ENCODE measurements at places on chromosomes 3 and 15.

DNA sequence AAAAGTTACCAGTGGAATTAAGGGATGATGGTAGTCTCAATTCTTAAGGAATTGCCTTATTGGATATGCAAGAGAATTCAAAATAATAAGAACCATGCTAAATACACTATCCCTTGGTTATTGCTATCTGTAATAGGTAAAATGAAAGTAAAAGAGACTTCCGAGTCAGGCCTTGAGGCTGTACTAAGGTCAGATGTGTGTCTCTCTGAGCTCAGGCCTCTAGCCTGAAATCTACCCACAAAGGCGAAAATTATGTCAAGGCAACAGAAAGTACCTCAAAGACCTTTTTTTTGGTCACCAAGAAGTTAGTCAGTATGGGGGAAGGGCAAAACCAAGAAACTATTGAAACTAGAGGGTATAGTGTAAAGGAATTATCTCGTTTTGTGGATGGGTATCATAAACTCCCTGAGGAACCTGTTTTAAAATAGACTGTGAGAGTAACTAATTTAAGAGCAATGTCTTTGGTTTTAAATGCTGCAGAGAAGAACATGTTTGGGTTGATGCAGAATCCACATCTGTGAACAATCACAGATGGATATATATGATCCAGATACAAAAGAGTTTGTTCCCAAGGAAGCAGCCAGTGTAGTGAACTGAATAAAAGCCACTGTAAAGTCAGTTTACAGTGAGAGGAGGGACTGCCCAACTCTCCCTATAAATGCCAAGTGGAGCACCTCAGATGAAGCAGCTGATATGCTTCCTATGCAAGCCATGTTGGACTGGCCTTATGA lies 382.3 kb upstream of the SEMA6D start:
- DNase-seq, result no peak

GRCh38 chr3:149466192-149466591 lies 8.3 kb upstream of the TM4SF4 start:
- DNase-seq, result no peak

DNA sequence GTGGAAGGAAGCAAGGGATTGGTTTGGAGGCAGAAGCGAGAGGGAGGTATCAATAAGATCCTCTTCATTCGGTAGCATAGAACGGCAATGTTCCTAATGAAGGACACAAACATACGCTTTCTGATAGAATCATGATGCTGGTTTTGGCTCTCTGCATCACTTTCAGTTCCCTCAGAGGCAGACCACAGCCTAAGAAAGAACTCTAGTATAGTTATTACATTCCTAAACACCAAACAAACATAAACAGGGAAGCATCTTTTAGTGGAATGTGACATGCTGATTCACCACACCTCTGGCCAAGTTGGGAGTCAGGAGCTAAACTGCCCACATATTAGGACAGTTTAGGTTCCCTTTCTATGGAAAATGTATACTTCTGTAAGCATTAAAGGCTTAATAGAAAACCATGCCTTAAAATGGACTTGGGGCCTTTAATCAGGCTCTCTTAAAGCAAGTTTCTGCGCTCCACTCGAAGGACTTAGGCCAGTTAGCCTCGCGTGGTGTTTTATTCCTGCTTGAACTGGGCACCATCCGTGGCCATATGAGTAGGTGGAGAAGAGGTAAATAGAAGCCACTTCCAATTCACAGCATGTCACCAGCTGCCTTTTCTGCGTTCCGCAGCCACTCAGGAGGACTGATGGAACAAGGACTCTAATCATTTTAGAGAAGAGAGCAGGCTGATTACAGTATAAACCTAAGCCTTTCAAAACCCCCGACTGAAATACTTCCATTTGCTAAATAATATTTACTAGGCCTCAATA lies 53.7 kb downstream of the CD47 start:
- no peak for DNase-seq

- peak; percentile 16 for DNase-seq
Observed at GRCh38 chr3:178086144-178086825, 450.0 kb upstream of the KCNMB2 start.

DNA sequence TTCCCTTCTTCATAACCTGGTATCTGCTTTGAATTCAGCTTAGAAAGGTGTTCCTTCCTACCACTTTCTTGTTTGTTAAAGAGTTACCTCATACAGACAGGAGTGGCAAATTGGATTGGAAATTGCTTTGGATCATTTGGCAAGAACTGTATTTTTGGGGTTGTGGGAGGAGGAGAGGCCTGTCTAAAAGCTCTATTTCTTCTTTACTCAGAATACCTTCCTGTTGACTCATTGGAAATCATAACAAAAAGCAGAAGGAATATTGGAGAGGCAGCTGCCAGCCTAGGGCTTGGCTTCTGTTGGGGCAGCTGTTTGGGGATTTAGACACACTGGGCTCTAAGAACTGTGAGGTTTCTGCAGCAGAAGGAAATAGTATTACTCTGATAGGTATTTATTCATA lies 14.2 kb downstream of the IQGAP1 start:
- peak; percentile 70 for DNase-seq

- no peak for DNase-seq
Observed at GRCh38 chr3:133697960-133698359, 36.2 kb upstream of the TOPBP1 start.

DNA sequence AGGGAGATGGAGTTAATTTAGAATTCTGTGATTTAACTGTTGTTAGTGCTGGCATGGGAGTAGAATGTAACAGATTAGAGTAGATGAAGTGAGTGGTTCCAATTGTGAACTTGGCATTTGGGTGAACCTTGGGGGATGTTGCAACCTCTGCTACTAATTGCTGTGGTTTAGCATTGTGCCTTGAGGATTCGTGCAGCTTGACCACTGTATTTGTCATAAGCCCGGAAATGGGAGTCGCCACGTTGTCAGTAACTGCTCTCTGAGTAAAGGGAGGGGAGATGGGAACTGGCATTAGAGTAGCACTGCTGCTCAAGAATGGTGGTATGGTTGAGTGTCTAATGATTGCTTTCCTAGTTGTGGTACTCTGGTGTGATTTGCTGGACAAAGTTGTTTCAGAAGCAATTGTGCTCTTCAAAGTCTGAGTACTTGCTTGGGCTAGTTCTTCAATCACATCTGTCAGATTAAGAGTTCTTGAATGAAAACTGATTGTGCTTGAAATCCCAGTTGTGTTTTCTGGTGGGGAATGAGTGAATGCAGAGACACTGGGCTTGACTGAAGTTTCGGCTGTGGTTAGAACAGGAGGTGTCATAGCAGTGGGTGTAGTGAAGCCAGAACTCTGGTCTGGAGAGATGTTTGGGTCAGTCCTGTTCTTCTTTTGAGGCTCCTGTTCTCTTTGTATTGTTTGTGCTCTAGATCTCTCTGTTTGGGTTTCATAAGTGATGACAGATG lies 15.4 kb downstream of the IGSF10 start:
- DNase-seq, result no peak

DNA sequence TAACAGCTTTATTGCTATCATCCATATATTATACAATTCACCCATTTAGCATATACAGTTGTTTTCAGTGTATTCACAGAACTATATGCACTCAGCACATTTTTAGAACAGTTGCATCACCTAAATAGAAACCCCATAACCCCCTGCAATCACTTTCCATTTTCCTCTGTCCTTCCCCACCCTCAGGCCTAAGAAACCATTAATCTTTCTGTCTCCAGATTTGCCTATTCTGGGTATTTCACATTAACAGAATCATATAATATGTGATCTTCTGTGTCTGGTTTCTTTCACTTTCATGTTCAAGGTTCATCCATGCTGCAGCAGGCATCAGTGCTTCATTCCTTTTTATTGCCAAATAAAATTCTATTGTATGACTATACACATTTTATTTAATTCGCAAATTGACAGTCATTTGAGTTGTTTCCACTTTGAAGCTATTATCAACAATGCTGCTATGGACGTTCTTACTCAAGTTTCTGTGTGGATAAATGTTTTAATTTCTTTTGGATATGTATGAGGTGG lies 39.8 kb downstream of the ADAMTS17 start:
- no peak for DNase-seq

- no peak for DNase-seq
Observed at GRCh38 chr15:41983221-41983620, 10.9 kb upstream of the EHD4 start.

- no peak for DNase-seq
Observed at GRCh38 chr3:126961191-126961790, 21.6 kb upstream of the PLXNA1 start.

DNA sequence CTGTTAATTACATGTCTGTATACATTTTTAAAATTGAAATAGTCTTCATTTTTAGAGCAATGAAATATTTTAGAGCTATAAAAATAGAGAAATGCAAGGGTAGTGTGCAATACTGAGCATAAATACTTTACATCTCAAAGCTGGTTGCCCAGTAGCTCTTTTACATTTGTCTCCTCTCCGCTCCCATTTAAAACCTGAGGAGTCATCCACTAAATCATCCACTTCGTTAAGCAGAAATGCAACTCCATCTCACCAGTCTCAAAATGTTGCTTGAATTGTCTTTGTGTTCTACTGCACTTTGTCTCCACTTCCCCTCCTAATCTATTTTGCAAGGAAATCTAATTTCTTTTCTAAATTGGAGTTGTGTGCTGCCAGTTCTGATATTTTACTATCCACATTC lies 563.6 kb downstream of the VGLL3 start:
- no peak for DNase-seq

GRCh38 chr3:156448300-156448699 lies 106.6 kb downstream of the SSR3 start:
- DNase-seq, result peak; percentile 66

GRCh38 chr15:47095833-47096232 lies 621.5 kb upstream of the SEMA6D start:
- DNase-seq, result no peak

GRCh38 chr15:63439536-63440264 lies 58.1 kb upstream of the CA12 start:
- no peak for DNase-seq

- peak; percentile 39 for DNase-seq
Observed at GRCh38 chr3:10983219-10983916, 9.2 kb upstream of the SLC6A1 start.

DNA sequence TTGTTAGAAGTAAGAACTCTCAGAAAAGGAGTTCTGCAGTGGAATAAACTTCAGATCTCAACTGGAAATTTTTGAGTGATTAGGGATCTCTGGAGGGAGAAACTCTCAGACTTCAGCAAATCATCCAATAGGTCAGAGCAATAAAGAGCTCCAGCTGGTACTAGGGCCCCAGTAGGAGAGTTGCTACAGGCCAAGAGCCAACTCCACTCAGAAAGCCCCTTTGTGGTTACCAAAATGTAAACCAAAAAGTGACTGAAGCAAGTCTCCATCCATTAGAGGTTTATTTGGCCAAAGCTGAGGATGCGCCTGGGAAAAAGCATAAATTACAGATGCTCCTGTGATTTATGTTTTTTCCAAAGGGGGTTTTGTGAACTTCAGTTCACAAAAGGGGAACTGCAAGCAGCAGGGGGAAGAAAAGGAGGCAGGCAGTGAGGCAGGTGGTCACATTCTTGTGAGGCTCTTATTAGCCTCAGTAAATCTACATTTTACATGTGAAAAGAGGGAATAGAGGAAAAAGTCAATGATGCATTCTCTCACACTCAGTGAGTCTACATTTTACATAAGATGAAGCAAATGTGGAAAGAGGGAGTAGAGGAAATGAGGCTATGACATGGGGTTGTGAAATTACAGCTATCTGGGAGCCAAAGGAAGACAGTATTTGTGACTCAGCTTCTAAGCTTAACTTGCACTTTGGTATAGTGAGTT lies 92.4 kb upstream of the DAZL start:
- peak; percentile 63 for DNase-seq

DNA sequence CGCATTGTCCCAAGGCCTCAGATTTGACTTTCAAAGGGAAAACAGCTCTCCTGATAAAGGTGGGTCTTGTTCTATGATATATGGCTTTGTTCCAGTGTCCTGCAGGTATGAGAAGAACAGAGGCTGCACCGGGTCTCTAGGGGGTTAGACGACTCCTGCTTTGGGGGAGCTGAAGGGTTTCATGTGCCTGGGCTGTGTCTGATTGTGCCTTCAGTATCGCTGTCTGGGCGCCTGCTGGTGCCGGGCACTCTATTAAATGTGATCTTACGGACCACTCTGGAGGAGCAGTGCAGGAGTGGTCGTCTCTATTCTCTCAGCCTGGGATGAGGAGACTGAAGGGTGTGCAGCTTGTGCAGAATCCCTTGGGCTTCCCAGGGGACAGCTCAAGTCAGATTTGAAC lies 16.0 kb downstream of the PAQR5 start:
- DNase-seq, result no peak

- peak; percentile 63 for DNase-seq
Observed at GRCh38 chr15:71752604-71753289, 57.6 kb upstream of the NR2E3 start.

- no peak for DNase-seq
Observed at GRCh38 chr3:187995667-187996066, 158.3 kb upstream of the LPP start.

GRCh38 chr3:162302983-162303624 lies 806.5 kb downstream of the OTOL1 start:
- DNase-seq, result no peak

- DNase-seq, result no peak
Observed at GRCh38 chr3:181530584-181530983, 181.1 kb upstream of the SOX2 start.

DNA sequence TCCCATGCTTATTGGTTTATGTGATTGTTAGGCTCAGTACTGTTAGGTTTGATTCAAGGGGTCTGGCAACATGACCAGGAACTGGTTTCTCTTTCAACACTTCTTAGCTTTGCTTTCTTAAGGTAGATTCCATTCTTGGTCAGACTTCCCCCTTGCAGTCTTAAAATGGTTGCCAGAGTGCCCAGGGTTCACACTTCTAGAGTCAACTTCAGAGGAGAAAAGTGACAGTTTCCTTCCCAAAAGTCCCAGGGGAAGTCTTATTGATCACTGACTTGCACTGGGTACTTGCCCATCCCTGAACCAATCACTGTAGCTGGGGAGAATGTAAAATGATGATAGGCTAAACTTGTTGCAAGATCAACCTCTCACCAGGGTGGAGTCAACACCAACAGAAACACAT lies 14.1 kb downstream of the MGLL start:
- DNase-seq, result no peak

- no peak for DNase-seq
Observed at GRCh38 chr15:29939404-29939803, 117.1 kb upstream of the TJP1 start.

DNA sequence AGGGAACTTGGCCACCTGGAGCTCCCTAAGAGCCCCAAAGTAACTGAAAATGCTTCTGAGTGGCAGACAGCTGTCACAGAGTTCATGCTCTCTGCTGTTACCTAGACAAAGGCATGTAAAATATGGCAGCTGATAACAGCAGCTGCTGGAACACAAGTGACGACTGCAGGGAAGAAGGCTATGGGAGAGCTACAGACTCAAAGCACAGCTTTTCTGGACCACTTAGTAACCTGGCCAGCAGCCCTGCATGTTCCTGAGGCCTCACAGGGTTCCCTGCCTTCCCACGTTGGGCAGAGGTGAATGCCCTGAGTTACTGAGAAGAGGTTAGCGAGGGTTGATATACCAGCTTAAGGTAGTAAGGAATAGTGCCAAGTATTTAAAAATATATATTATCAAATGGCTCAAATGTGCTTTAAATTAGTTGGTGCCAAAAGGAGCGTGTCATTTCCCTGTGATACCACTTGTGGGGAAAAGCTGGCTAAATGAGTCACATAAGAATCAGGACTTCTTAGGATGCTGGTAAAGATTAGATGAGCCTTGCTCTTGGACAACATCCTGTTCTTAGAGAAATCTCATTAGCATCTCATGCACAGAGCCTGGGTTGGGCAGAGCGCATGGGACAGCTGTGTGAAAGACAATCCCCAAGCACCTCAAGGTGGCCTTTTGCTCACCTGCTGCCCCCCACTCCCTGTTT lies 76.4 kb upstream of the SCN5A start:
- DNase-seq, result no peak

- no peak for DNase-seq
Observed at GRCh38 chr3:197434830-197435229, 120.9 kb downstream of the BDH1 start.

- no peak for DNase-seq
Observed at GRCh38 chr3:124752051-124752450, 21.8 kb downstream of the UMPS start.
